ENCODE measurements at places on chromosomes 12 and 14.

GRCh38 chr14:72978856-72979255 is 48.0 kb downstream of the ZFYVE1 start:
- DNase-seq, result no peak

DNA sequence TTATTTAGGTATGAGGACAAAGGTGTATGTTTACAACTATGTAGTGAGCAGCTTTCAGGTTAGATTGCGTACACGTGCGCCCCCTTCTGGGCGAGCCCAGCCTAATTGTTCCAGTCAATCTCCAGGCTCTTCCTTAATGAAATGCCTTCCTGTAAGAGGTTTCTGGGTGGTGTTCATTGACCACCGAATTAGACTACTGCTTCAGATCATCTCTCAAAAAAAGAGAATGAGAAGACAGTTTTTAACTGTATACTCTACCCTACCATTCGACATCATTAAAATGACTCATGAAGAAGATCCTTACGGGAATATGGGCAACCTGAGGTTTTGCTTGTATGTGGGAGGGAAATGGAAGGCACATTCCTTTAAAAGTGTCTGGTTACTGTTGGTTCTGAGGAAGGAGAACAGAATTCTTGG is 2.1 kb downstream of the LUM start:
- no peak for DNase-seq

- no peak for DNase-seq
These were observed 208.3 kb downstream of the EXOC5 start for GRCh38 chr14:57060276-57060955.

DNA sequence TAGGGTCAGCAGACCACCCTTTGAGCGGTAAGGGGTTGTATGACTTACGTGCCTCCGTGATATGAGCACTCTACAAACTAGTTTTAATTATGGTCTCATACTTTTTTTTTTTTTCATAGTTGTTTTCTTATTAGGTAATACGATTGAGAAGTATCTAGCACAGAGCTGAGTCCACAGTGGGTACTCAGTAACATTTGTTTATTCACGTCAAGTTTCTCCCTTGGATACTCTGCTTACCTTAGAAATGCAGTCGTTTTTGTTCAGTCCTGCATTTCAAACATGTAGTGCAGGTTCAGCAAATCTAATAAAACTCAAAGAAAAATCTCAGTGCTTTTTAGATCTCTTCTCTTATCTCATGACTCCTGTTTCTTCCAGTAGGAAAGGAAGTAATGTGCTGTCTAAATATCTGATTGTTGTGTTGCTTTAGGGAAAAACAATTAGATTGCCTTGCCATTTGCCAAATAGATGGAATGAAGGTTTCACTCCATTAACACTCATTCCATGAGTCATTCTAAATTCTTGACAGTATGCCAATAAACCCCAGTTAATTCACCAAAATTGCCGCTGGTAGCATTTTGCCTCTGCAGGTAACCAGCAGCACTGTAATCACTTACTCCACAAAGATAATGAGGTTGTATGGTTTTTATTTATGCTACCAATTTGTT is 118.9 kb downstream of the PTCSC3 start:
- DNase-seq, result no peak

DNA sequence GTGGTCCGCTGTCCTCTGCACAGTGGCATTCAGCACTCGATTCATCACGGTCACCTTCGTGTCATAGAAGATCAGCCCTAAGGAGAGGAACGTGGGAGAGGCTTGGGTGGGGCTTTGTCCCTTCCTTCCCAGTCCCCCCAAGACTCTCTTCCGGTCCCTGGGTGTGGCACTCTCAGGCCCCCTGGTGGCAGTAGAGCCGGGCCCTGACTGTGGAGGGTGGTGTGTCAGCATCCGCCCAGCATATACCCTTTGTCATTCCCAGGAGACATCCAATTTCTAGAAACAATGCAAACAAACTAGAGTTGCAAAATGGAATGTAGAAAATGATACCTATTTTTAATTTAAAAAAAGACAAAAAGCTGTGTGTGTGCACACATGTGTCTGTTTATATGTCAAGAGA is 45.0 kb downstream of the TRAFD1 start:
- DNase-seq, result no peak
